ENCODE measurements at places on chromosomes 13 and 19. TPM values are rescaled to one million over a fixed set of nuclear protein-coding genes. Genes with fewer than 3 reads are reported as not detected.

DNA sequence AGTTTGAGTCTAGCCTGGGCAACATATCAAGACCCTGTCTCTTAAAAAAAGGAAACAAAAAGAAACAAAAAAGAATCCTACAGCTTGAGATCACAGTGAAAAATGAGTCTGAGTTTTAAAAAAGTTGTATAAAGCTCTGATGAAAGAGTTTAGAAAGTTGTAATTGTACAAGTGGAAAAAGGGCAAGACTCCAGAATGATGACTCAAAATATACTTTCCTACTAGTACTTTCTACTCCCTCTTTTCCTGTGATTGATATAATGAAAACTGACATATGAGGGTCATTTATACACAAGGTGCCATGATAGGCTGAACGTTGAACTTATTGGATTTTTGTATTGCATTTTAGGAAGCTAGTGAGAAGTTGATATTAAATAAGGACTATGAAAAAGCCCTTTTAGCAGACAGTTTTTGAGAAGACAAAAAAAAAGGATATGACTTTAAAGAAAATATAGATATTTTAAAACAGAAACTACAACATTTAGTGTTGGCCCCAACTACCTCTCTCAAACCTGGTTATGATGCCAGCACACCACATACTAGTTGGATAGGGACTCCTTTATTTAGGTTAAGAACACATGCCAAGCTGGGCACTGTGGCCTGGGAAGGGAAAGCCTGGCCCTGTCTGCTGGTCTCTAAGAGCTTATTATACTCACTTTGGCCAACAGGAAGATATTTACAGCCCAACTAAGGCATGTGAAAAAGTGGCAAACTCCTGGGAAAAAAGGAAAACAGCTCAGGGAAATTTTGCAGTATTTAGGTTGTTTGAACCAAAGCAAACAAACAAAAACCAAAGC is 116.6 kb downstream of the KL start:
- no peaks in the 10 kb centered on the region for H3K27me3 ChIP-seq
- no peak overlapping the region for H3K4me3 ChIP-seq
- no peaks in the 10 kb centered on the region for H3K4me1 ChIP-seq
- H3K27ac ChIP-seq, result no peak overlapping the region
- H3K36me3 ChIP-seq, result no peaks in the 10 kb centered on the region

- DNase-seq, result no peak
- H3K36me3 ChIP-seq, result no peaks in the 10 kb centered on the region
- no peaks in the 10 kb centered on the region for H3K4me1 ChIP-seq
- H3K4me3 ChIP-seq, result no peak overlapping the region
- no peak overlapping the region for H3K27ac ChIP-seq
These were observed 216.0 kb upstream of the SERP2 start for GRCh38 chr13:44157606-44158005.

GRCh38 chr13:79810669-79811068 is 329.7 kb downstream of the NDFIP2 start:
- H3K4me1 ChIP-seq, result no peaks in the 10 kb centered on the region
- no peaks in the 10 kb centered on the region for H3K36me3 ChIP-seq
- H3K4me3 ChIP-seq, result no peak overlapping the region
- H3K27ac ChIP-seq, result no peak overlapping the region

- DNase-seq, result no peak
- no peaks in the 10 kb centered on the region for H3K4me1 ChIP-seq
- no peak overlapping the region for H3K4me3 ChIP-seq
- H3K27me3 ChIP-seq, result no peaks in the 10 kb centered on the region
- no peak overlapping the region for H3K27ac ChIP-seq
These were observed 43.7 kb upstream of the ENOX1 start for GRCh38 chr13:43830497-43830881.

DNA sequence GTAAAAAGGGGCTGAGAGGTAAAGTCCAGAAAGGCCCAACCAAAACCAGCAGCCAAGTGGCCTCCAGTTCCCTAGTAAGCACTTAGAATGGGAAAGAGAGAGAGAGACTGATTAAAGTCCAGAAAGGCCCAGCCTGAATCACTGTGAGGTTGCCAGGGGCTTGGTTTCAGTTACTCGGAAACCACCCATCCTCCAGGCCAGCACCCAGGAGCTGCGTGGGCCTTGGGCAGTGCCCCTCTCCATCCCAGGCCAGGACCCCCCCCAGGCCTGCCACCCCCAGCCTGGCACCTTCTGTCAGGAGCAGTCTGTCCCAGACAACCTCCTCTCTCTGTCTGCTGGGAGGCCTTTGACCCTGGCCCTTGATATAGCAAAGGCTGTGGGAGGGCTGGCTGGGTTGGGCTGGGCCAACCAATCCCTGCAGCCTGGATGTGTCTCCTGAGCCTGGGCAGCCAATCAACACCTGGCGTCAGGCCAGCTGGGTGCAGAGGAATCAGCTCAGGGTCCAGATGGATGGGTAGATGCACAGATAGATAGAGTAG is at the start of gene CYP4F2:
Gene CYP4F2, minus strand, starts transcription at position 337 of the 539 bp plus-strand sequence. CDS start 463 bp downstream, outside the sequence.
- no peaks in the 10 kb centered on the region for H3K4me1 ChIP-seq
- no peaks in the 10 kb centered on the region for H3K36me3 ChIP-seq
- no peak within 1 kb of the TSS for H3K27ac ChIP-seq
- H3K27me3 ChIP-seq, result peaks cover 6% of the 10 kb centered on the region
- no peak within 1 kb of the TSS for H3K4me3 ChIP-seq
- DNase-seq, result no peak

The IGFL1 gene
- not detected for total RNA-seq
